ENCODE measurements at places on chromosomes 12 and 14. TPM values are rescaled to one million over a fixed set of nuclear protein-coding genes. Genes with fewer than 3 reads are reported as not detected.

DNA sequence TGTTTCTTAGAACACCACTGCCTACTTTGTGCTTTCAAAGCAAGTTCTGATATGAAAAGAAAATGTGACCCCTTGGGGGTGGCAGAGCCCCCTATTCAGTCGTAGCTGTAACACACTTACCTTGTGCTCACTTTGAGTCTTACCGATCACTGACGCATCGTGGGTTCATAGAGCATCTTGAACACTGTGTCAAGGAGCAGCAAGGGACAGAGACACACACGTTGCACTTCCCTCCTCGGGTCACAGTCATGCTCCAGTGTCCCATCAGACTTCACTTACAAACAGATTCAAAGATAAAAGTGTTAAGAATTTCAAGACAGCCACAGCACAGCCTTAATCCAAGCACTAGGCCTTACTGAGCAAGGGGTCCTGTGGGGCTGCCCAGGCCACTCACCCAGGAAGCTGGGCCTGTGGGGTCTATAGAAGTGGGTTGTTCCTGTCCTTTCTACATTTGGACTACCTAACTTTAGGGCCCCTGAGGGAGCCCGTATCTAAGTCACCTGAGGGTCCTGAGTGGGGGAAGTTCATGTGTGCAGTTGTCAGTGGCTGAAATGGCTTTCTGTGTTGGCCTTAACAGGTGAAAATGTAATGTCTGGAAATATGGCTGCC lies 75.4 kb upstream of the BDKRB2 start:
- ATAC-seq, result no peak

DNA sequence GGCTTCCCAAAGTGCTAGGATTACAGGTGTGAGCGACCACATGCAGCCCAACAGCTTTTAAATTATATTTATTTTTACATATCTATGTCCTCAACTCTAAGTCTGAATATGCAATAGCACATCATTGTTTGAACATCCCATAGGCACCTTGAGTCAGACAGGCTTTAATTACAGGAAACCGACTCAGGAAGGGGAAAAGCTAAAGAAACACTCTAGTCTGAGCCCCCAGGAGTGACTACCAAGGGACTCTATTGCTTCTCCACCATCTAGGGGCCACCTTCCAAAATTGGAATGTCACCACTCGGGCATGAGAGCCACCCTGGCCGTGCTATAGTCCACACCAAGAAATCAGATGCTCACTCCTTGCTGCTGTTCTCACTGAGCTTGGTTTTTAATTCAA lies 14.0 kb upstream of the MFAP5 start:
- no peak for ATAC-seq

GCH1 gene
- total RNA-seq, result 10.3 TPM

GRCh38 chr12:26017484-26018211 lies 59.2 kb downstream of the RASSF8 start:
- ATAC-seq, result no peak

VRK1 gene
- 54.9 TPM for total RNA-seq
